Activated T-helper 1 cell treated with anti-CD3 and anti-CD28 coated beads, Interleukin-2, amount 50 U/mL, for 16 hours (primary cell): ENCODE measurements at places on chromosomes 3 and 15.

GRCh38 chr15:37061996-37062395, 38.4 kb downstream of the MEIS2 start:
- DNase-seq, result no peak

DNA sequence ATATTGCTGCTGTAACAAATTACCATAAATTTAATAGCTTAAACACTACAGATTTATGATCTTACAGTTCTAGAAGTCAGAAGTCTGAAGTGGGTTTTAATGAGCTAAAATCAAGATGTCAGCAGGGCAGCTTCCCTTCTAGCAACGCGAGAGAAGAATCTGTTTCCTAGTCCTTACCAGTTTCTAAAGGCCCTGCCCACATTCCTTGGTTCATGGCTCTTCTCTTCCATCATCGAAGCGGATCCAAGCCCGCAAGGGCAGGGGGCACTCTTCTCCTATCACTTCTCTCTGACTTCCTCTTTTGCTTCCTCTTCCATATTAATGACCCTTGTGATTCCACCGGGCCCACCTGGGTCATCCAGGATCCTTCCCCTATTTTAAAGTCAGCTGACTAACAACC, 16.1 kb downstream of the MINDY4B start:
- DNase-seq, result no peak

- no peak for DNase-seq
Observed at GRCh38 chr3:55658270-55658669, 171.2 kb upstream of the WNT5A start.

DNA sequence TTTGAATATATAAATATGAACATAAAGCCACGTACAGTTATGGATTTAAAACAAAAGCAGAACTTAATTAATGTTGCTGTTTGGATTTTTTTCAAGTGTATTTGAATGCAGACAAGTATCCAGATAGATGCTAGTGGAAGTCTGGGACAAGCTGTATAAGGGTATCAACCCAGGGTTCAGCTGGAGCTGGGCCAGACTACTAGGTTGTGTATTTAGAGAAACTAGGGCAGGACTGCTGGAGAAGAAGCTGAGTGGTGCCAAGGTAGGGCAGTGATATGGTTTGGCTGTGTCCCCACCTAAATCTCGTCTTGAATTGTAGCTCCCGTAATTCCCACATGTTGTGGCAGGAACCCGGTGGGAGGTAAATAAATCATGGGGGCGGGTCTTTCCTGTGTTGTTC, 189.8 kb upstream of the CTDSPL start:
- DNase-seq, result no peak

DNA sequence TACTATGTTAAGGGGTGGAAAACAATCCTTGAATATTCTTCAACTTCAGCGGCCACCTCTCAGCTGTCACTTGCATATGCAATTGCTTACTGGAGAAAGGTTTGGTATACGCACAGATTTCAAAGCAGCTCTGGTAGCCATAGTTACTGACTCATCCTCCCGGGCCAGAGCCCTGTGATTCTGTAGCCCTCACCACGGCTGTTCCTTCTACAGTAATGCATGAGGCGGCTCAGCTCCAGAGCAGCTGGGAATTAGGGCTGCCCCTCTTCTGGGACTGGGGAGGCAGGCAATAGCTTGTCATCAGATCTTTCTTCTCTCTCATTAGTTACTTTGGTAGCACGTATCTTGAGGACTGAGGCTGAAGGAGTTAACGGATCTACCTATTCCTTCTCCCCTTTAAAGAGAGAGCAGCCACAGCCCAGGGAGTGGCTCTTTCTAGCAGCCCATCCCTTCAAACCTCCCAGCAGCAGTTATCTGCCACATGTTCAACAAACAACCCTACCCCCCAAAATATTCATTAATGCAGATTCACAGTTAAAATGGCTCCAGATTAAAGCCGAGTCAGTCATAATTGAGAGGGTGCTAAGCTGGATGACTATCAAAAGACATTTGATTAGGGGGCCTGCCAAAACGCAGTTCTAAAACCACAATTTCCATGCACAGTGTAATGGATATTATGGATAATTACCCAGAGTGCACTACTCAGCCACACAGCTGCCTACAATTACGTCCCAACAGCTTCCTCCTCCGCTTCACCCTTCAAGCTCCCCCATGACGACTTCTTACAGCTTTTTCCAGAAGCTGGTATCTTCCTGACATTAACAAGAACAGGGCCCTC, 54.7 kb downstream of the ETV5 start:
- no peak for DNase-seq

GRCh38 chr3:72334681-72335457, 513.4 kb downstream of the SHQ1 start:
- DNase-seq, result no peak
